Activated naive CD4-positive, alpha-beta T cell treated with Interleukin-2 at 50 U/mL for 16 hours (primary cell): ENCODE measurements at places on chromosomes 3 and 15.

GRCh38 chr15:101210058-101210457, 41.8 kb downstream of the CHSY1 start:
- DNase-seq = no peak

DNA sequence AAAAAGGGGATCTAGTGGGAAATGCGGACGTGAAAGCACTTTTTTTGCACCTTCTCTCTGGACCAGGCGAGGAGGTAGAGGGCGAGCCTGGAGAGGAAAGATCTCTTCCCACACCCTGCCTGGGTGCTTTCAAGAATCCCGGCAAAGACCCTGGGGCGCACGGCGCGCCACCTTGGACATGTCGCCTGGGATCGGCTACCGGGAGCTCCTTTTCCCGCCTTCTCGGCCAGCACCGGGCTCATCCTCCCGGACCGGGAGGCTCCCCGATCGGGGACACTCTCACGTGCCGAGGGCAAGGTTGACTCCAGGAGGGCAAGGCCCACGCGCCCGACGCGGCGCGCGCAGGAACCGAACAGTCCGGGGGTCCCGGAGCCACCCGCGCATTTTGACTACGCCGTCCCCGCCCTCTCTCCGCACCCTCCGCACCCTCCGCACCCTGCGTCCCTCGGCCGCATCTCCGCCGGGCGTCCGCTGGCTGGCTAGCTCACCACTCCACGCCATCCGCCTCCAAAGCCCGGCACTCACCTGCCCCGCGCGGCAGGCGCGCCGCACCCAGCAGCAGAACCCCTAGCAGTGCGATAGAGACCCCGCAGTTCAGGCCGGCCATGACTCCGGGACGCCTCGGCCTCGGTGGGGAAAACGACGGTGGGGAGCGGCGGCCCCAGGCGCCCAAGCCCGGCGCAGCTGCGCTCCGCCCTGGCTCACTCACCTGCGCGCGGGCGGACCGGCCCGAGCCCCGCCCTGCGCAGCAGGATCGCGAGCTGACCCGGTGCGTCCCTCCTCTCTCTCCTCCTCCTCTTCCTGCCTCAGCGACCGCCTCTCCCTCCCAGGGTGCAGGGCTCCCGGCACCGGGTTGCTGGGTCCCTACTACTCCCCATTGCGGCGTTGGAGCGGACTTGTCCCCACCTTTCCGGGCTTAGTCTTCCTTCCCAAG, at the start of gene CDCP1:
Gene CDCP1 (minus strand): TSS at position 698 of the 934 bp plus-strand sequence. CDS start 91 bp downstream, at position 607.
- DNase-seq = no peak

DNA sequence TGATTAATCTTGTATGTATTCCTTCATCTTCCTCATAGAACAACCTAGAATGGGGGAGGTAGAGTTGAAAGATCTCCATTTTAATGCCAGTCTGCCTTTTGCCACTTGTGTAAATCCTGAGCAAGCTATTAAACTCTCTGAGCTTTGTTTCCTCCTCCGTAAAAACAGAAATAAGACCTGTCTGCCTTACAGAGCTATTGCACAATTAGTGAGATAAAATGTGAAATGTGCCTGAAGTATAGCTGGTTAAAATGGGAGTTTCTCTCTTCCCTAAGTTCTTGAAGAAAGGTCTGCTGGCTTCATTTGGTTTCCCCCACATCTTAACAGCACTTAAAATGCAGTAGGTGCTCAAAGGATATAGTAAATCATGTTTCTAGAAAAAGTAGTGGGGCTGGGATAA, 19.0 kb downstream of the ALDH1A2 start:
- no peak for DNase-seq

- DNase-seq = no peak
Observed at GRCh38 chr3:177134816-177135210, 62.5 kb downstream of the TBL1XR1 start.

DNA sequence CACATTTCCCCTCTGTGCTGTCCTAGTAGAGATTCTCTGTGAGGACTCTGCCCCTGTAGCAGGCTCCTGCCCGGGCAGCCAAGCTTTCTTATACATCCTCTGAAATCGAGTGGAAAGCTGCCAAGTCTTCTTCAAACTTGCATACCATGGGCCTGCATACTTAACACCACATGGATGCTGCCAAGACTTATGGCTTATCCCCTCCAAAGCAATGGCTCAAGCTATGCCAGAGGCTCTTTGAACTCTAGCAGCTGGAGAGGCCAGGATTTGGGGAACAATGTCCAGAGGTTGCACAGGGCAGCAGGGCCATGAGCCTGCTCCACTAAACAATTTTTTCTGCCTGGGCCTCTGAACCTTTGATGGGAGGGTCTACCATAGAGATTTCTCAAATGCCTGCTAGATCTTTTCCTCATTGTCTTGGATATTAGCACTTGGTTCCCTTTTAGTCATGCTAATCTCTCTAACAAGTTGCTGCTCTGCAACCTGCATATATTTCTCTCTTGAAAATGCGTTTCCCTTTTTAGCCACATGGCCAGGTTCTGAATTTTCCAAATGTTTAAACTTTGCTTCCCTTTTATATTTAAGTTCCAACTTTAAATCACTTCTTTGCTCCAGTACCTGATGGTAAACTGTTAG, 6.1 kb upstream of the PLSCR4 start:
- DNase-seq = no peak

DNA sequence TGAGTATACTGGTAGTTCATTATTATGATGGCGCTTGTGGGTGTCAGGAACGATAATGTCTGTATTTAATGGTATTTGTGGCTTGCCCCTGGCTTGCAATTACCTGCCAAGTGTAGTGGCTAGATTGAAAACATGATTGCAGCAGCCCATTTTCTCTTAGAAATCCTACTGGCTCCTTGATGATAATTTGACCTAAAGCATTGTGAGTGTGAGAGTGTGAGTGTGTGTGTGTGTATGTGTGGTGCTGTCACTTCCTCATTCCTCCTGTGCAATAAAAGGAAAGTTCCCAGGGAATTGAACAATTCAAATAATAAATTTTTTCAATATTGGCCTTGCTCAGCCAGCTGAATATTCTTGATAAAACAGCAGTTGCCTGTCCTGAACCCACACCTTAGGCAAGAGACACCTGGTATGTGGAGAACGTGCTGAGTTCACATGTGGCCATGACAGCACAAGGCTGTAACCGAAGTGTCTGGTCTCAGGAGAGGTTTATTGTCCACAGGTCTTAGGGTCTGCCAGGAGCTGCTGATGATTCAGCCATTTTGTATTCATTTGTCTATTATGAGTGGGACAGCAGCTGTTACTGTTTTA, 193.3 kb downstream of the CD47 start:
- no peak for DNase-seq

DNA sequence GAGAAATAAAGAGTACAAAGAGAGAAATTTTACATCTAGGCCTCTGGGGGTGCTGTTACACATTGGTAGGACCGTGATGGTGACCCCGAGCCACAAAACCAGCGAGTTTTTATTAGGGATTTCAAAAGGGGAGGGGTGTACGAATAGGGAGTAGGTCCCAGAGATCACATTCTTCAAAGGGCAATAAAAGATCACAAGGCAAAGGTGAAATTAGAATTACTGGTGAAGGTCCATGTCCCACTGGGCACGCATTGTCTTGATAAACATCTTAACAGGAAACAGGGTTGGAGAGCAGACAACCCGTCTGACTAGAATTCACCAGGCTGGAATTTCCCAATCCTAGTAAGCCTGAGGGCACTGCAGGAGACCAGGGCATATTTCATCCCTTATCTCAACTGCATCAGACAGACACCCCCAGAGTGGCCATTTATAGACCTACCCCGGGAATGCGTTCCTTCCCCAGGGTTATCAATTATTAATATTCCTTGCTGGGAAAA, 4.3 kb downstream of the IRAK2 start:
- no peak for DNase-seq

- DNase-seq = no peak
Observed at GRCh38 chr3:113274425-113275257, 63.3 kb downstream of the BOC start.

DNA sequence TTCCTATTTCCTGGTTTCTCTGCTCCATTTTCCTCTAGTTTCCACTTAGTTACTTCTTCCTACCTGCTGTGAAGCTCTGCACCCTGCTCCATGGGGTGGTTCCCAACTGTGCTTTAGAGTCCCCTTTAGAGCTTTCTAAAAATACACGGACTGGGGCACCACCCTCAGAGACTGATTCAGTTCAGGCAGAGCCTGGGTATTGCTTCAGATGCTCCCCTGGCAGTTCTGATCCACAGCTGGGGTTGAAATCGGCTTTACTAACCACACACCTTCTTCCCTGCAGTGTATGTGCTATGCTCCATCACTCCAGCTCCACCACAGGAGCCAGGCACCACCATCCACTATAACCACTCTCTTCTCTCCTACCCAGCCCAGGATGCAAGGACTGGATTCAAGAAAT, 12.6 kb downstream of the ANP32A start:
- no peak for DNase-seq

- DNase-seq = no peak
Observed at GRCh38 chr15:80939216-80939615, 50.4 kb downstream of the MESD start.
